Stimulated activated CD8-positive, alpha-beta memory T cell treated with anti-CD3 and anti-CD28 coated beads, Interleukin-4, amount 100 ng/mL, for 4 hours (primary cell): ENCODE measurements at places on chromosomes 11 and 22.

DNA sequence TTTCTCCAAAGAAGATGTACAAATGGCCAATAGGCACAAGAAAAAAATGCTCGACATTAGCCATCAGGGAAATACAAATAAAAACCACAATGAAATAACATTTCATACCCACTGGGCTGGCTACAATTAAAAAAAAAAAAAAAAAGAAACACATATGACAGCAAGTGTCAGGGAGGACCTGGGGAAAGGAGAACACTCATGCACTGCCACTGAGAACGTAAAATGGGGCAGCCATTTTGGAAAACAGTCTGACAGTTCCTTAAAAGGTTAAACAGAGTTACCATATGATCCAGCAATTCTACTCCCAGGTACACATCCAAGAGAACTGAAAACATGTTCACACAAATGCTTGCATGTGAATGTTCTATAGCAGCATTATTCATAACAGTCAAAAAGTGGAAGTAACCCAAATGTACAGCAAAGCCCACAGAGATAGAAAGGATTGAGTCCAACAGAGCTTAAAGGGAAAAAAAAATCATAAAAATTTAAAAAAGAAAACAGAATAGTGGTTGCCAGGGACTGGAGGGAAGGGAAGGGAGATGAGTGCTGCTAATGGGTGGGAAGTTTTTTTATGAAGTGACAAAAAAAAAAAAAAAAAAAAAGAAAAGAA lies 48.4 kb upstream of the CYP2D6 start:
- no peak for DNase-seq

DNA sequence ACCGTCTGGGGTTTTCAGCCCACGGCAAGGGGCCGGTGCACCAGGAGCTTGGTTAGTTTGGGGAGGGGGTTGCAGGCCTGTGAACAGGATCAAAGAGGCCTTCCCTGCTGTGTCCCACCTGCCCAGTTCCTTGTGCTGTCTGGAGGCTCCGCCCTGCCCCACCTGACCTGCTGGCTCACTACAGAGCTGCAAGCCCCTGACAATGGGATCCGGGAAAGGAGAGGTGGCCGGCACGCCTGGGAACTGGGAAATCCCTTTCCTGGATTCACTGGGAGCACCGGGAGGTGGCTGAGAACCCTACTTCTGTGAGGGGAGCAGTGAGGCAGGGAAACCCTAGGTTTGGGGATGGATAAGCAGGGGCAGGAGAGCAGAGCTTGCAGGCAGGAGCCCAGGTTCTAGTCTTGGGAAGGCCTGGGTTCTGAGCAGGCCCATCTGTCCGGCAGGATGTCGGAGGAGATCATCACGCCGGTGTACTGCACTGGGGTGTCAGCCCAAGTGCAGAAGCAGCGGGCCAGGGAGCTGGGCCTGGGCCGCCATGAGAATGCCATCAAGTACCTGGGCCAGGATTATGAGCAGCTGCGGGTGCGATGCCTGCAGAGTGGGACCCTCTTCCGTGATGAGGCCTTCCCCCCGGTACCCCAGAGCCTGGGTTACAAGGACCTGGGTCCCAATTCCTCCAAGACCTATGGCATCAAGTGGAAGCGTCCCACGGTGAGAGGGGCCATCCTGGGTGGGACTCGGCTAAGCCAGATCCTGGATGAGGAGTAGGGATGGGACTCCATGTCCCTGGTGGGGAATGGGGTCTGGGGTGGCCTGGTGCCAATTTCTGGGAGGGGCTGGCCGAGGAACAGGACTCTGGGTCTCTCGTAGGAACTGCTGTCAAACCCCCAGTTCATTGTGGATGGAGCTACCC lies 786 bp downstream of the CAPN1 start:
- DNase-seq = no peak

DNA sequence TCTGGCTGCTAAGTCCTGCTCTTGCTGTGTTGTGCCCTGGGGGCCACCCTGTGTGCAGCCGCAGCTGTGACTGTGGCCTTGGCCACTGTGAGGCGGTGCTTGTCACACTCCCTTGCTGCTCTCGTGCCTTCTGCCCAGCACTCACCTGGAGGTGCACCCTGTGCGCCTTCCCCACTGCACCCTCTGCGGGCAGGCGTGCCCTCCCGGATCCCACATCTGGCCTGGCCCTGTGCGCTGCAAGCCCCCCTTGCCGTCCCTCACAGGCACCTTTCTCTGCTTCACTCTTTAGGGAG lies 27.2 kb downstream of the TBX1 start:
- no peak for DNase-seq

- DNase-seq = no peak
Measured at GRCh38 chr11:35905646-35906276, 38.1 kb upstream of the LDLRAD3 start.

DNA sequence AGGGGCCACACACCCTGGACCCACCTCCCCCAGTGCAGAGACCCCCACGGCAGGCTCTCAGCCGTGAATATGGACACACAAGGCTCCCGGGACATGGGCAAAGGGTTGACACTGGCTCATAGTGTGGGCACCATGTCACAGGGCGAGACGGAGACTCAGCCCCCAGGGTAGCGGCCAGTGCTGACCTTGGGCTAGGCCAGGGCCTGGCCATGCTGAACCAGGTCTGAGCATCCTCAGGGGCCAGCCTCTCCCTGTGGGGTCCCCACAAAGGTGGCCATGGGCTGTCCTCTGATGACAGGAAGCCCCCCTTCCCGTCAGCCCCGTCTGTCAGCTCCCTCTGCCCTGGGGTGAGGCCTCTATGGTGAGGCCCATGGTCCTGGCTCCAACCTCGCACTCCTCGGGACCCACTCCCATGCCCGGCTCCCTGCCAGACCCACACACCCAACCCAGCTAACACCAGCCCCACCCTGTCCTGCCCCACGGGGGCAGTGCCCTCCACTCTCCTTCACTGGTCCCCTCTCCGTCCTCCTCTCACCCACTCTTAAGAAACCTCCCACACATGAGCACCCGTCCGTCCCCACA lies 19.0 kb upstream of the PRODH start:
- no peak for DNase-seq

DNA sequence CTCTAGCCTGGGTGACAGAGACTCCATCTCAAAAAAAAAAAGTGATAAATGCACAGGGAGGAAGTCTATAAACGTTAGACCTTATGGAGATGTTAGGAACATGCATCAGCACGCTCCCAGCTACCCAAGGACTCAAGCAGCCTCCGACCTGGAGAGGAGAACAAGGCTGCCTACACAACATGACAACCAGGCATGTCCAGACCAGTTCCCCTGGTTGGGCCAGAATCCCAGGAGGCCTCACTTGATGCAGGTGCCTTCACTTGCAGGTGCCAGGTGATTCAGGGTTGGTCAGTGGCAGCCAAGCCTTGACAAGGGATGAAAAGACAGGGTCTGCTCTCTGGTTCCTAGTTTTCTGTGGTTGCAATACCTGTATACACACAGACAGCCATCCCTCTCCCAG lies 5.9 kb downstream of the RANGAP1 start:
- DNase-seq = no peak

DNA sequence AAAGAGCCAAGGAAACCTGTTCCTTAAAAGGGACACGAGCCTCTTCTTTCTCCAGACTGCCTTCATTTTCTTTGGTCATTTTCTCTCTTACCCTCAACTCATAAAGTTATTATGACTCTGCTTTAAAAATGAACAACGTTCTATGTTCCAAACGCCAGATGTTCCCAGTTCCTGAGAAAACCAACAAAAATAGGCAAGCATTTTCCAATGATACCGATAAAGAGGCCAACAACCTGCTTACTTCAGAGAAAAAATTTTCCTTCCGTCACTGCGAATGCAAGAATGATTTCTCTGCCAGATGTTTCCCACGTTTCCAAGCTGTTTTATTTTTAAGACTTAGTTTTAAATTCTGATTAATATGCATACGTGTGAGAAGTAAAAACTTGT lies 315 bp upstream of the TRPC6 start:
- DNase-seq = no peak

DNA sequence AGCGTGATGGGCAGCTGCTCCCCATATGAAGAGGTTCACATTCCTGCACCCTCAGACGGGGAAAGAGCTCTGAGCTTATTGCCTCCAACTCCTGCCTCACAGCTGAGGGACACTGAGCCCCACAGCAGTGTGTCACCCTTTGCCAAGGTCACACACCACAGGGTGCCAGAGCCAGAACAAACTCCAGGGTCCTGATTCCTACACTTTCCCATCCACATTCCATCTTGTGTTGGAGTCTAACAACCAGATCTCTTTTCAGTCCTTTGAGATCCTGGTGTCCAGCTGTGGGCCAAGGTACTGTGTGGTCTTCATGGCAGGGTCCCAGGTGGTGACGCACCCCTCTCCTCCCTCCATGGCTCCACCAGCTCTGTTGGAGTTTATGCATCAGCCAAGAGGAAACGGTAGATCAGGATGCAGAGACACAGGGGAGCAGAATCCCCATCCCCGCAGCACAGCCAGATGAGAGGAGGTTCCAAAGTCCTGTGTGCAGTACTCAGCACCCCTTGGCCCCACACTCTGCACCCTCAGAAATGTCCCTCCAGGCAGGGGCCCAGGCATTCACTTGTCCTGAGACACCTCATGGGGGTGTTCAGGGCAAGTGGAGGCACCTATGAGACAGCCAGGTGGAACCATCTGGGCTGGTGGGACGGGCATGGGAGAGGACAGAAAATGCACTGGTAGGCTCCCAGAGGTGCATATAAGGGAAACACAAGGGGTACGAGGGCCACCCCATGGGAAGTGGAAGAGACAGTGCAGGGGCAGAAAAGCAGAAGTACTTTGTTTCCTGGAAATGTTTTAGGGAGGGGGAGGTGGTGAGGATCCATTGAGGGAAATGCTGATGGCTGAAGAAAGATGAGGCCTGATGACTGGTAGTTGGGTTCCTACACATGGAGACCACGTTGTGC lies 32.6 kb upstream of the GNAZ start:
- DNase-seq = no peak

GRCh38 chr11:70481625-70482528 lies 83.5 kb downstream of the CTTN start:
- no peak for DNase-seq

GRCh38 chr11:10029386-10030121 lies 264.5 kb downstream of the SBF2 start:
- no peak for DNase-seq
